ENCODE measurements at places on chromosomes 2 and 18.

DNA sequence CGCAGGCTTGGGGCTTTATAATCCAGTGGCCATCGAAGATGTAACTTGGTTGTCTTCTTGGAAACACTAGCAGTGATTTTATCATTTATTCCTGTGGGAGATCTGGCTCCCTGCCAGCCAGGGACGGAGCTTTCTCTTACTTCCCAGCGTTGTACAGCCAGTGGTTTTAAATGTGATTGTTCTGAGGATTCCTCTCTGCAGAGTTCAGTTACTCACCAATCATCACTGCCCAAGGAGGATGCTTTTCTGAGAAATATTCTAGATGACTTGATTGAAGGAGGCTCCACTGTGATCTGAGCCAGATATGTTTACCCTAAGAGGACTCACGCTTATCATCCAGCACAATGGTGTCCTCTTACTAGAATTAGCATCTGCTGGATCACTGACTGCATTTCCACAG lies 744.3 kb downstream of the RNF144A start:
- no peak for DNase-seq

DNA sequence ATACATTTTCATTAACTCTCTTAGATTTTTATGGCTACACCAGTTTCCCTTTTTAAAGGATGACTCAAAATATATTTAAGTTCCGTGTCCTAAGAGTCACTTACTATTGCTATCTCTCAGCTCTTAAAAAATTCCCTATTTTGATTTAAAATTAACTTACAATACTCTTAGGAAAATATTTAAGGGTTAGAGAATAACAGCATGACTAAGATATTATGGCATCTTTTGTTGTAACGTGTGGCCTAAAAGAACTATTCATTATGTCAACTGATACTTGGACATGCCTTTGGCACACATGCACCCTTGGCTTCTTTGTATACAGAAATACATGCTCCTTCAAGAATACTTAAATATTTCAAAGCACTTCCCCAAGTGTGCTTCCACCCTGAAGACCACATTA lies 42.3 kb downstream of the SCN3A start:
- DNase-seq = no peak

GRCh38 chr18:35407871-35408481 lies 30.8 kb upstream of the ZNF396 start:
- no peak for DNase-seq

DNA sequence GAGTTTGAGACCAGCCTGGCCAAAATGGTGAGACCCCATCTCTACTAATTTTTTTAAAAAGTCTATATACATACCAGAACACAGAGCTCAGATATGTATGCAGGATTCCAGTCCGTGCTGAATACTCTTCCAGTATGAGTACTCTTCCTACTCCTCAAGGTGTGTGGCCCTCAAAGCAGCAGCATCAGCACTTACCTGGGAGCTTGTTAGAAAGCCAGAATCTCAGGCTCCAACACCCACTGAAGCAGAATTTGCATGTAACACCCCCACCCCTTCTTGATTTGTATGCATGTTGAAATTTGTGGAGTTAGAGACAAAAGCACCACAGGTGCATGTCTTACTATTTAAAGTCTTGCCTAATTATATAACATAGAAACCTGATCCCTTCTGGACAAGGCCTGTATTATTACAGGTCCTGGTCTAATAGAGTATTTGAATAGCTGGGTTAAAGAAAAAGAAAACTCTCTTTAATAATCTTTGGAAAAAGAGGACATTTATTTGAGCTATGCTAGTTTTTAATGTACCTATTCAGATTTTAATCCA lies 50.3 kb upstream of the NFE2L2 start:
- DNase-seq = no peak

- DNase-seq = no peak
Observed at GRCh38 chr18:76657911-76658470, 162.9 kb upstream of the ZNF516 start.

DNA sequence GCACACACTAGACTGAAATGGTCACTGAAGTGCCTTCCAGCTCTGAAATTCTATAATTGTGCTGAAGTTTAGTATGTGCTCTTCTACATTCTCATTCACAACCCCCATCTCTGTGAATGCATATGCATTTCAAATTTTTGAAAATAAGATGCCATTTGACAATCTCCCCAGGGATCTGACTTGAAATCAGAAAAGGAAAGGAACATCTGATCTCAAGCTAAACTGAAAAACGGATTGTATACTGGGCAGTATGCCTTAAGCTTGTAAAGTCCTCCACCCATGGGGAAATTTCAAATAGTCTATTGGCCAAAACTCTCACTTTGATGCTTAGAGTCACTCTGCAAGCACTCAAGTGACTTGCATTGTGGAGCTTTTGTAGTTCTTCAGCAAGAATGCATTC lies 22.9 kb downstream of the FAP start:
- DNase-seq = no peak

DNA sequence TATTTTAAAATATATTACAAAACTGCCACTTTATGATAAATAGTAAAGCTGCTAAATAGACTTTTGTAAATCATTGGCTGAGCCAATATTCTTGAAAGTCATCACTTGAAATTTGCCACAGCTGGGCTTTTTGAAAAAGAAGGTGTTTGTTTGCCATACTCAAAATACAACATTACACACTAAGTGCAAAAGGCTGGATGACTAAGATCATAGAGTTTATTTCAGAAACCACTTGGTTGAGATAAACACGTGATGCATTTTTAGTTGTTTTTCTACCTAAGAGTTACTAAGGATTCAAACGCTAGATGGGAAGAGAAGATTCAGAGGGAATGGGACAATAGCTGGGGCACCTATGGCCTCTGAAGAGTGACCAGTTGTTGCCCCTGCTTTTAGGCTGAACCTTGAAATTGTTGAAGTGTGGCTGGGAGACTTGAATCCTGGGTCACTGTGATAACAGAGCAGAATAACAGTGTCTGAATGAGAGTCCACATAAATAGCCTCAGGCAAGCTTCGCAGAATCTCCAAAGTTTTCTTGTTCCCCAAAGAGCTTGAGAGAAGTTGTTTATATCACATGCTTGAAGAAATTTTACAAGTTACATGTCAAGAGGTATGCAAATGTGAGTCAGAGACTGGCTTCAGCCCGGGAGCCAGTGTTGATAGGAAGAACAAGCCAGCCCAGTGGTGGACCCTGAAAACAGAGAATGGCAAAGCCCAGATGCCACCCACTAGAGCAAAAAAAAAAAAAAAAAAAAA lies 409.8 kb downstream of the GPD2 start:
- no peak for DNase-seq

- DNase-seq = no peak
Observed at GRCh38 chr2:31138037-31138962, at the start of gene GALNT14. TSS of gene GALNT14 (minus strand) at chr2:31138440. CDS start at chr2:31138086, 354 bp downstream.

- no peak for DNase-seq
Observed at GRCh38 chr2:145265244-145265643, 745.3 kb upstream of the ZEB2 start.

DNA sequence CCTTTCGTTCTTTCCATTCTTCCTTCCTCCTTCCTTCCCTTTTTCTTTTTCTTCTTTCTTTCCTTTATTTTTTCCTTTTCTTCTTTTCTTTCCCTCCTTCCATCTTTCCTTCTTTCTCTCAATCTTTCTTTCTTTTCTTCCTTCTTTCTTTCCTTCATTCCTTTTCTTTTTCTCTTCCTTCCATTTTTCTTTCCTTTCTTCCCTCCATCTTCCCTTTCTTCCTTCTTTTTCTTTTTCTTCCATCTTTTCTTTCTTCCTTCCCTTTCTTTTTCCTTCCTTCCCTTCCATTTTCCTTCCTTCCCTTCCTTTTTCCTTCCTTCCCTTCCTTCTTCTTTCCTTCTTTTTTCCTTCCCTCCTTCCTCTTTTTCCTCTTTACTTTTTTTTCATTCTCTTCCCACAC lies 568.7 kb downstream of the GALR1 start:
- DNase-seq = no peak

- no peak for DNase-seq
Observed at GRCh38 chr2:160747501-160748170, 254.0 kb upstream of the RBMS1 start.

DNA sequence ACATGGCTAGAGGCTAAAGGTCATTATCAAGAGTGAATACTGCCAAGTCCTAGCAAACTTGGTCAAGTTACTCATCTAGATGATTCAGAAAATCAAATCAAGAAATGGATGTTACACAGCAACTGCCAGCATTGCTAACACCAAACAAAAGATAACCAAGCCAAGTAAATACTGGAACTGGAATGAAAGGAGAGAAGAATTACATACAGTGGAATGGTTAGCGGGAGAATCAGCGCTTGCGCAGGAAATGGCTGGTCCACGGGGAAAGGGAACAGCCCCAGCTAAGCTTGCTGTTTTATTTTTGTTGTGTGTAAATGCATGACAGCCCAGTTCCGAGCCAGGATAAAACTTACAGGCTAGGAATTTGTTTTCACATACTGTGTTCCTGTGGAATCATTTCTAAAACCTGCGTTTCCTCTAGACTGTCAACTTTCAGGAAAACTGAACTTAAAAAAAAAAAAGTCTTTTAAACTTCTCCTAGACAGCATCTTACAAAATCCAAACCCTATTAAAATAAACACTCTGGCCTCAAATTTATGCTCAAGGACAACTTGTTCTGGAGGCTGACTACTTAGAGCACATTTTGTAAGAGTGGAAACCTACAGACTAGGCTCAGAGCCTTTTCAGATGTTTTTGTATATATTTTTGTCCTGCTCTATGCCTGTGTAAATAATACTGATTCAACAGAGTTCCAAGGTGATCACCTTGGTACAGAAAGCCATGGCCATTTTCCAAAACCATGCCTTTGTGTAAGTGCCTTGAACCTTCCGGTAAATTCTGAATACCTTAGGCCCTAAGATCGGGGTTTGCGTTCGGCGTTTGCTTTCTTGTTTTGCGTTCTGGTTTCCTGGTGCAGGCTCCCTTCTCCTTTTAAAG lies 30.7 kb upstream of the TXNDC2 start:
- DNase-seq = no peak

GRCh38 chr2:161555826-161556225 lies 68.4 kb upstream of the SLC4A10 start:
- no peak for DNase-seq

DNA sequence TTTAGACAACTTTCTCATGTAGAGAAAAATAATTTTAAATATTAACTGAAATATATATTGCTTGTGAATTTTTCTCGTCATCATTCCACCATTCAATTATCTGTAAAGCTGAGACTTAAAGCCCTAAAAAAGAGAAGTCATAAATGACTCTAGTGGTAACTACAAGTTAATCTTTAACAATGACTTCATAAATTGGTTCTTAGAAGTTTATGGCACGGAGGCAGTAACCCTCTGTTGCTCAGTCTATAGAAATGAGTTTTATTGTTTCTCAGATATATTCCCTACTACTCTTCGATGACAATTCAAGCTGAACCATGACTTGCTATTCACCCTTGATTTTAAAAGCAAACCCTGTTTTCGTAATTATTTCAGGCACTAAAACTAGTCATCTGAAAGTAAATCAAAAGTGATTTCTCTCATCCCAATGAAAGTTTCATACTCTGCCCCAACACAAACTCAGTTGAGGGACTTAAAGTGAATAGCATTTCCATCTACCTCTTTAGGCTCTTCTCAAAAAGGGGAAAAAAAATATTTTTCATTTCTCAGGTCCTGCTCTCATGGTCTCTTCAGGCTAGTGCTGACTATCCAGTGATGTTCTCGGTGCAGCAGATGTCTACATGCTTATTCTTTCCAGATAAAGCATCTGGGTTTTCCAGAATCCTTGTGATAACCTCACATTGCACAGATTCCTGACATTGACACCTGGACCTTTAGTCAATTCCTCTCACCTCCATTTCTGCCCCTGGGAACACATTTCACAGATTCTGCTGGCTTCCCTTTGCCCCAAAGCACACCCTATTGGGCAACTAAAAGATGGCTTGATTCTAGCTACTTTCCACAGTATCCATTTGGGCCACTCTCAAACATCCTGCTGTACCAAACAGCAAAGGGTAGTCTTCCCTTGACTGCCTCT lies 207.8 kb upstream of the LRATD1 start:
- no peak for DNase-seq

GRCh38 chr18:74204526-74205152 lies 56.3 kb downstream of the TIMM21 start:
- DNase-seq = no peak

GRCh38 chr18:59279193-59279592 lies 5.9 kb upstream of the RAX start:
- no peak for DNase-seq

- no peak for DNase-seq
Observed at GRCh38 chr2:147572622-147573021, 272.2 kb upstream of the ACVR2A start.

- no peak for DNase-seq
Observed at GRCh38 chr2:66201242-66201641, 233.7 kb upstream of the MEIS1 start.

DNA sequence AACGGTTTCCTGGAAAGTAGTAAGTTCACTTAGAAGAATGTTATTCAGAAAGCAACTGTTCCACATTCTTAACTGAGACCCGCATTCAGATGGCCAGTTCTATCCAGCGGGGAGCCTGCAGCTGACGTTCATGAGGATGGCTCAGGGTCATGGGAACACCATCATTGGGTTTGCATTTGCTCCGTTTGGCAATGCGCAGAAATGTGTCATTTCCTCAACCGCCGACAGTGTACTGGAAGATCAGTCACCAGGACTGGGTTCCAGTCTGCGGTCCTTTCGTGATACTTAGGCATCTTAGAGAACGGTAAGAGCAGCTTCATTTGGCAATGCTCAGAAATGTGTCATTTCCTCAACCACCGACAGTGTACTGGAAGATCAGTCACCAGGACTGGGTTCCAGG lies 104.0 kb downstream of the DNER start:
- DNase-seq = no peak

- DNase-seq = no peak
Observed at GRCh38 chr18:45580127-45580526, 35.1 kb upstream of the SLC14A2 start.

DNA sequence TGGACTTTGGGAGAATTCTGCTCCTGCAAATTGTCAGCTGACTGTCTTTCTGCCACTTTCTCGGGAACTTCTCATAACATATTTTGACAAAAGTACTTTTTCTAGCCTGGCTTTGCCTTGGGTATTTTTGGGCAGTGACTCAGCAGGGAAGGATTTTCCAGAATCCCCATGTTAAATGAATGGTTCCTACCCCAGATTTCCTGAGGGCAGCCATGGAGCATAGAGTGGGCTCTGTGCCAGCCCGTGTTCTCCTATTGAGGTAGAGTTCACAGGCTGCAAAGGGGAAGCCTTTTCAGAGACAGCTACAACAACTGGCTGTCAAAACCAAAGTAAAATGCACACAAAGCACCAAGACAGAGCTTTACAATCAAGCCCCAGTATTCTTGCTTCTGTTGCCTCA lies 59.8 kb downstream of the BMP10 start:
- no peak for DNase-seq

DNA sequence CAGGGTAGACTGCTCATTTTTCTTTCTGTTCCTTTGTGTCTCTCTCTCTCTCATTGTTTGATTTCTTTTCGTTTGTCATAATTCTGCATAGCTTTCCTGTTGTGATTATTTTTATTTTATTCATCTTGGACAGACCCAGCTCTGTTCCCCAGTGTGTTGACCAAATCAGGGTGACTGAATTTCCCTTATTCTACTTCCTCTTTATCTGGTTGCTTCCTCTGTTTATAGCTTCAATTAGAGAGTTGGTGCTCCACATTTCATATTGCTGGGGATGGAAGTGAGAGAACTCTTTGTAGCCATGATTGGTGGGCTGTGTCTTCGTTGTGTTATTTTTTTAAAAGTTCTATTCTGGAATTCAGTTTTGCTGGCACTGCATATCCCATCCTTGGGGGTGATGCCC lies 19.1 kb downstream of the PROKR1 start:
- DNase-seq = no peak
